ENCODE measurements at places on chromosomes 13 and 19.

DNA sequence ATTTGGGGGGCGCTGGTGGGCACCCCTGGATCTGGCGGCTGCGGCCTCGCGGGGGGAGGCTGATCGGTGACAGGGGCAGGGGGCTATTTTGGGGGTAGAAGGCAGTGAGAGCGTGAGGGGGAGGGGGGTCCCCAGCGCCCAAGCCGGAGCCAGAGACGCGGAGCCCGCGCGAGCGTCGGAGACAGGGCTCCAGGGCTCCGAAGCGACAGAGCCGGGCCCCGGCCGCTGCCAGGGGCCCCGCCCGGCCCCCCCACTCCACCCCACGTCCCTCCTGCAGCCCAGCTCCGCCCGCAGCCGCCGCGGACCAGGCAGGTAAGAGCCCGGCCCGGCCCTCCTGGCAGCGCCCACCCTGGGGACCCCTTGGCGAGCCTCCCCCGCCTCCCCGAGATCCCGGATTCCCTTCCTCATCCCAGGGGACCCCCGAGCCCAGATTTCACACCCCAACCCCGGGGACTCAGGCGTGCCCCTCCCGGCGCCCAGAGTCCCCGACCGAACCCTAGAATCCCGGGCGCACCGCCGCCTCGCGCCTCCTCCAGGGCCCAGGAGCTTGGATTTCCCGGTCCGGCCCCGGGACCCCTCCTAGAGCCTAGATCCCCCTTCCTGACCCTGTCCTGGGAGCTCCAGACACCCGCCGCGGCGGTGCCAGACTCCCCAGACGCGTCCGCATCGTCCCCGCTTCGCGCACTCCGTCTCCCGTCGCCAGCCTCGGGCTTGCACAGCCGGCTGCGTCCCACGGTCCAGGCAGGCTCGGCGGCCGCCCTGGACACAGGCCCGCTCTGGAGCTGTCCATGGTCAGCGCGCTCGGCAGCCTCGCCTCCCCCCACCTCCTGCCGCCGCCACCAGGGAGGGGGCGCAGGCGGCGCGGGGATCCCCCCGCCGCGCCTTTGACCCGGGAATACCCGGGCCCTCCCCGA lies at the start of gene PPFIA3:
PPFIA3 (plus strand) TSS at position 134 of the 914 bp plus-strand sequence. CDS start 8,330 bp downstream, outside the sequence.
- DNase-seq, result no peak

GRCh38 chr19:47272448-47273312 lies 2.0 kb upstream of the INAFM1 start:
- DNase-seq, result no peak

DNA sequence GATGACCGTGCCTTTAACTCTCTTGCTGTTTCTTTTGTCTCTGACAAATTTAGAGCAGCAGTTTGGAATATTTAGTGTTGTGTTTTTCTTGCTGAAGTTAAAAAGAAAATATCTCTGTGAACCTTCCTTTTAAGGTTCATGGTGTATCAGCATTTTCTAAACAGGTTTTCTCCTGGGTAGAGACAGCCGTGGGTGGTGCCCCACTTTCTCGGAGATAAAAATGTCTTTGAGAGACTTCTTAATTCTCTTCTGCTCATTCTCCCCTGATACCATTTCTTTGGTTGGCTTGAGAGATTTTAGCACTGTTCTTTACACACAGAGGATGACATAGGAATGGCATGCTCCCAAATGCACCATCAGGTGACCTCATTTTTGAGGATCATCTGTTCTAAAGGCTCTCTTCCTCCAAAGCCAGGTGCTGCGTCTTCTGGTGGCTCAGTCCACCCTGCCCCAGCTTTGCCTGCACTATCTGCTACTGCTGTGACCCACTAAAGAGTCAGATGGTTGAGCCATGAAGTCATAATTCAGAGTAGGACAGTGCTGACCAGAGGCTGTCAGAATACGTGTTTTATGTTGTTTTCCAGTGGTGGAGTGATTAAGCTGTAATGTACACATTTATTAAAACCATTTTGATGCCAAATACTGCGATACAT lies 90.3 kb upstream of the SLC10A2 start:
- peak; percentile 15 for DNase-seq

DNA sequence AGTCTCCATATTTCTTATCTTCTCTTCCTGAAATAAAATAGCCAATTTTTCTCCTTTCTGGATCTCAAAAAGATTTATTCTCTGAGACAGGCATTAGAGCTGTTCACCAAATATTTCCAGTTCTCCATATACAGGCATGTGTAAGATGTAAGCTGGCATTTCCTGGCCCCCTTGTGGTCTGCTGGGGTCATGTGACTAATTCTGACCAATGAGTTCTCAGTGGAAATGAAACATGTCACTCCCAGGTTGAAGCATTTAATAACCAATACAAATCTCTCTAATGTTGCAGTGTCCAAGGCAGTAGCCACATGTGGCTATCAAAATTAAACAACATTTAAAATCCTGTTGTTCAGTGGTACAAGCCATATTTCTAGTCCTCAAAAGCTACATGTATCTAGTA lies 14.8 kb upstream of the CACNA1A start:
- DNase-seq, result no peak

DNA sequence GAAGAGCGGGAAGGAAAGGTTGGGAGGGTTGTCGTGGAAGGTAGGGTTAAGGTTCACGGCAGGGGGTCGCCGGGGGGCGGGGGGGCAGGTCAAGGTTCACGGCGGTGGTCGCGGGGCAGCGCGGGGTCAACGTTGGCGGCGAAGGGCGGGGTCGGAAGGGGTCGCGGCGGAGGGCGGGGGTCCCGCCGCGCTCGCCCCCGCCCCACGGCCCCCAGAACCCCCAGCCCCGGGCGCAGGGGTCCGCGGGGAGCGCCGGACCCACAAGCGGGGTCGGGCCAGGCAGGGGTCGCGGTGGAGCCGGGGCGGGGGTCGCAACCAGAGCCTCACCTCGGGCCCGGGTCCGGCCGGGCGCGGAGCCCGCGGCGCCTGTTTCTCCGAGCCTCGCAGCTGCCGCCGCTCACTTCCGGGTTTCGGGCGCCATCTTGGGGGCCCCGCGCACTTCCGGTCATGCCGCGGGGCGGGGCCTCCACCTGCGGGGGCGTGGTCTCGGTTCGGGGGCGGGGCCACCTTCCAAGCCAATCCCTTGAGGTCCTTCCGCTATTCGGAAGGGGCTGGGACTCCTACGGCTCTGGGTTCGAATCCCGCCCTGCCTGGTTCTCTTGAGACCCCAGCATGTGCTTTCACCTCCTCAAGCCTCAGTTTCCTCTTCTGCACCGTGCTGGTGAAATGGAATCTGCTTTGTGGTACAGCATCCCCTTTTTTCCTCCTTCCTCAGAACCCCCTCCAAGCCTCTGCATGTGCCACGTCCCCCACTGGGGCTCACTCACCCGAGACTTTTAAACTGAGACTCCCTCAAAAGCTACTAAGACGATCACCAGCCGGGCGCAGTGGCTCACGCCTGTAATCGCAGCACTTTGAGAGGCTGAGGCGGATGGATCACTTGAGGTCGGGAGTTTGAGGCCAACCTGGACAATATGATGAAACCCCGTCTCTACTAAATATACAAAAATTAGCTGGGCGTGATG lies at the start of gene SBNO2:
SBNO2 (minus strand) TSS at position 424 of the 965 bp plus-strand sequence. CDS start 19,992 bp downstream, outside the sequence.
- peak; percentile 78 for DNase-seq

DNA sequence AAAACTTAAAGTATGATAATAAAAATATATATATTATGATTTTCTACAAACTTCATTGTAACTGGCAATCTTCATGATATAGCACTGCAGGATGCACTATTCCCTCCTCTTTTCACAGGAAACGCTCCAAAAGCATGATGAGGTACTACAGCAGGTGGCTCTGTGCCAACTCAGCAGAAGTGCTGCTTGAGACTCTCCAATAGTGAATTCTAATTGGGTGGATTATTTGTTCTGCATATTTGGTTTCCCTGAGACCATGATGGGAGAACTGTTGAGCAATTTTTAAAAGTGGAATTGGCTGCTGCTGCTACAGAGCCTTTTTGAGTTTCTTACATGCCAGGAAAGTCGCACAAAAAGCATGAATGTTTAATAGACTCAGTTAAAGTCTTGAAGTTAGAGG lies 1782.4 kb upstream of the PCDH20 start:
- no peak for DNase-seq

DNA sequence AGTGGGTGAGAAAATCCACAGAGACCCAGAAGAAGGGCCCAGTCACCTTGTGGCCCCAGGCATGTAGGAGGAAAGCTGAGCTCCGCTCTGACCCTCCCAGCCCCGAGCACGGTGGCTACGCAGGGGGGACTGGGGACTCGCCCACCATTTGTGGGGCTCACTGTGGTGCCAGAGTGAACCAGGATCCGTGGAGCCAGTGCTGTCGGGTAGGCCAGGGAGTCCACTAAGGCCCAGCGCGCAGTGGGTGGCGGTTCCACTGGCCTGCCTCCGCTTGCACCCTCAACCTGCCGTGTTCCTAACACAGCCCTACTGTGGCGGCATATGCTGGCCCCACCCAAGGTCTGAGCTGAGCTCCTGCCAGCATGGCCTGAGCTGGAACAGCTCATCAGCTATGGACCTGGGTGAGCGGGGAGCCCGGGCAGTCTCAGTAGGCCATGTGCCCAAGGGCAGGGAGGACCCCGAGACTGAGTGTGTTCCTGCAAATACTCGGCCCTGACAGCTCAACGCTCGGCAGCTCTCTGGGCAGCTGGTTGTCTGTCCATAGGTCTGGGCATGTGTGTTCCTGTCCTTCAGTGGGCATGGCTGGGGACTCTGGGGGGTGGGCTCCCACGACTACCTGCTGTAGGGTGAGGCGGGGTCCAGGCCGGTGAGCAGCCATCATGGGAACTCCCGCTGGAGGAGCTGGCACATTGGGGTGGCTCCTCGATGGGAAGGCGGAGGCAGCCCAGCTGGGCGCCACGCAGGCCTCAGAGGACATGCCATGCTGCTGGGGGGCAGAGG lies 36.6 kb downstream of the CEBPG start:
- no peak for DNase-seq

- DNase-seq, result peak; percentile 91
Measured at GRCh38 chr19:1113030-1113985, 9.5 kb downstream of the GPX4 start.

GRCh38 chr13:44439452-44440024 lies 65.9 kb downstream of the SERP2 start:
- no peak for DNase-seq

DNA sequence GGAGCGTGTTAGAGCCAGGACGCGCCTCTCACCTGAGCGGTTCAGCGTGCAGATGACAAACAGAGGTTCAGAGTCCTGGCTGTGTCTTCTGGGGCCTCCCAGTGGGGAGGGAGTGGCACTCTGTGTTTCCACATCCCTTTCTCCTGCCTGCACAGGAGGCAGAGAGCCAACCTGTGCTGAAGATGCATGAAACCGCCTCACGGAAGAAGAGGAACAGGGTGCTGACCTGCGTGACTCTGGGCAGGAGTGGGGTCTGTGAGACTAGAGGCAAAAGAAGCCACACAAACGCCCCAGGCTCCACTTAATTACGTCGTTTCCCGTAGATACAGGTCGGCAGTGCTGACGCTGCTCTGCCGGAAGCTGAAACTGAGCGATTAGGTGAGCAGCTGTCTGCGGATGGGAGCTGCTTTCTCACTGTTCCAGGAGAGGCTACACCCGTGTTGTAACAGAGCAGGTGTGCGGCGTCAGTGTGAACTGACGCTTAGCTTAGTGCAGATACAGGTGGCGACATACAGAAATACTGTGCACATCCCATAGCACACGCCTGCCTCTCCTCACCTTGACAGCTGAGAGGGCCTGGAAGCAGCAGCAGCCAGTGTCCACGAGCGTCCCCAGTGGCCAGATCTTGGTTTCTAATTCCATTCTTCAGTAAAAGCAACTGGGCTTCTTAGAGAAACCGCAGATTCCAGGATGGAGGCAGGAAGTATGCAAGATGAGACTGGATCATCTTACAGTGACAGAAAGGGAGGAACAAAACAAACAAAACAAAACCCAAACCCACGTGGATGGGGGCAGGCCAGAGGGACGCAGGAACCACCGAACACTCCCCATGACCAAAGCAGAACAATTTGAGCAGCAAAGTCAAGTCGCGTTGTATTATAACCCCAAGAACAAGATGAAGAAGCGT lies 37.7 kb upstream of the MCF2L start:
- no peak for DNase-seq

DNA sequence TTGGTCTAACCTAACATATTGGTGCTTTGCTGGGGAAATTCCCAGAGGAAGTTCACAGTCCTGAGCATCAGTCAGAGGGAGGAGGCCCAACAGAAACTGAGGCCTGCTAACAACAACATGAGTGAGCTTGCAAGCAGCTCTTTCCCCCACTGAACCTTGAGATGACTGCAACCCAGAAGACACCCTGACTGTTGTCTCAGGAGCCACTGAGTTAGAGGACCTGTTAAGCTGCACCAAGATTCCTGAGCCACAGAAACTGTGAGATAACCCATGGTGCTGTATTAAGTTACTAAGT lies 193.2 kb upstream of the UBL3 start:
- DNase-seq, result no peak

DNA sequence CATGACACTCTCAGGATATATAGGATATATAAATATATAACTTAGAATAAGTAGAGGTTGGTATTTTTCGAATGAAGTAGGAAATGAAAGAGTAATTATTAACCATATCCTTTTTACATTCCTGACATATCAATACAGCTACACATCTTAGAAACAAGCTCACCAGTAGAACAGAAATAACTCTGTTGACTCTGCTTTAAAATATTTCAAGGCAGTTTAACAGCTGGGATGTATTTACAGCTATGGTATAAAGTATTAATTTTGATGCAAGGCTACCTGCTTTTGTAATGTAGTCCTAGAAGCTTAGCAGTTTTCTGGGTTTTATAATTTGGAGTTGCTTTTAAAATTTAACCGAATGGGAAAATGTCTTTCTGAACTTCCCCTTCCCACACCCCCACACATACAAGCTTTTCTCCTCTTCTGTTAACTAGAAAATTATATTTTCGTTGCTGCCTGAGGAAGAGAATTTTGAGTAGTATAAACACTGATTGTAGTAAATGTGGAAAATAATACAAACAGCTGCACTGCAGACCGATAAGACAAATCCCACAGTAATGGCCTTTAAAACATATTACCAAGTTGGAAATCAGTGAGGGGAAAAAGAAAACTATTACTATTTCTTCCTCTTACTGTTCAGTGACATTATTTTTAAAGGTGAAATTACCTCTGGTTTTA lies 147.7 kb downstream of the GGACT start:
- DNase-seq, result no peak

DNA sequence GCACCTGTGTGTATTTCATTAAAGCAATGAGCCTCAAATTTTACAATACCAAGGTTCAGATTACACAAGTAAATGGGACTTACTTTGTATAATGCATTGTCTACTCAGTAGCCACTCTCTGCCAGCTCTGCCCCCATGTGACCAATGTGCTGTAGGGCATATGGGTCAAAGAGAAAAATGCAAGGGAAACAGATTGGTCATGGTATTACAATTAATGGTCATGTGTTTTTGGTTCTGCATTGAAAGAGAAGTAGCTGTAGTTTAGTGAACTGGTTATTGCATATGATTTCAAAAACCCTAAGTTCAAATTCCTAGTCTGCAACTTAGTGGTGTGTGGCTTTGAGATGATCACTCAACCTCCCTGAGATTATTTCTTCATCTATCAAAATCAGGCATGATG lies 545.4 kb downstream of the SUCLA2 start:
- no peak for DNase-seq

- no peak for DNase-seq
Measured at GRCh38 chr13:31011901-31012654, 79.6 kb downstream of the TEX26 start.

Measured in putamen (tissue), 1 donor.